ENCODE measurements at places on chromosomes 12 and 14. TPM values are rescaled to one million over a fixed set of nuclear protein-coding genes. Genes with fewer than 3 reads are reported as not detected.

DNA sequence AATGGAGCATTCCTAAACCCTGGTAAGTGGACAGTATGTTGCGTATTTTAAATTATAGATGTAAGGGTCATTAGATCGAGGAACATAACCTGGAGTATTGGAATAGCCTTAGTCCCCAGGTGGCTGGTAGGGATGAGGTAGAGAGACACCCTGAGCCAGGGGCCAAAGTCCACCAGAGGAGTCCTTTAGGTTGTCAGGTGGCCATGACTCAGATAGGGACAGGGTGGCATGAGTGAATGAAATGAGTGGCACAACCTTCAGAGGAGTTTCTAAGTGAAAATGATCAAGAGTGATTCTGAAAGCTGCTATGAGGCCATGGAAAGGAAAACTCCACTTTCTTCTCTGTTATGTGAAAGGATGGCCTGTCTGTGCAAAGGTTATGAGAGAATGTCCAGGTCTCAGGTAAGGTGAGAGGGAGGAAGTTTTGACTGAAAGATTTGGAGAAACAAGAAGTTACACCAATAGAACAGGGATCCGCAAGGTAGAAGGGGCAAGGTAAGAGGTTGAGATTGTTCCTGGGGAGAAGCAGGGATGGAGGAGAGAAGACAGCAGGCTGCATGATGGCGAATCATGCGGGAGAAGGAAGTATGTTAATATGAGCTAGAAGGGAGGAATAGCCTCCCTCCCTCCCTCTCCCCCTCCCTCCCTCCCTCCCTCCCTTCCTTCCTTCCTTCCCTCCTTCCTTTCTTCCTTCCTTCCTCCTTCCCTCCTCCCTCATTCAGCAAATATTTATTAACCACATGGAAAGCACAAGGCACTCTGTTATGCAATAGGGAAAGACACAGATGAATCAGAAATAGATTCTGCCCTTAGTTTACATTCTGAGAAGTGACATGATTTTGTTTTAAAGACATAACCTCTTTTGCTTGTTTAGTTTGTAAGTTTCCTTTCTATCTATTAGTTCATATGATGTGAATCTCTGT is 14.0 kb upstream of the RIPK3 start:
- no peaks in the 10 kb centered on the region for H3K27me3 ChIP-seq
- no peak overlapping the region for H3K4me3 ChIP-seq
- H3K4me1 ChIP-seq: peaks cover 8% of the 10 kb centered on the region
- H3K36me3 ChIP-seq: no peaks in the 10 kb centered on the region

DNA sequence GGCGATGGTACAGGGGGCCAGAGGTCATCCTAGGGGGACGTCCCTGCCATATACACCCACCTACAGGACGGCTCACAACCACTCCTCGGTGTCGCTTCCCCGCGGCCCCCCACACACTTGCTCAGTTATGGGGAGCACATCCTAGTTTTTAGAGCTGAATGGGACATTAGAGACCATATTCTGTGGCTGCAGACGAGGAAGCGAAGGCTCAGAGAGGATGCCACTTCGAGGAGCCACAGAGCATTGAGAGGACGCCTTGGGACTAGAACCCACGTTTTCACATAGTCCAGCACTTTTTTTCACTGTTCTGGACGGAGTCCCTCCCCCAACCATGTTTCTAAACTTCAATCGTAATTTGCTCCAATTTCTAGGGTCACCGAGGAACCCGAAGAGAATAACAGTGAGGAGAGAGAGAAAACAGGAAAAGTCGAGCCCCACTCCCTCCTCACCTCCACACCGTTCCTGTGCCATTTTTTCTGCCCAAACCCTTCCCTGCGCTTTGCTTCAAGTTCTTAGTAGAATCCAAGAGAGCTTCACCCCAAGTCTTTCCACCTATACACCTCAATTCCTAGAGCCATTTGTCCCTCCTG is 641 bp upstream of the ASCL1 start:
- no peak overlapping the region for H3K27ac ChIP-seq
- peaks cover 24% of the 10 kb centered on the region for H3K4me1 ChIP-seq
- DNase-seq: no peak
- H3K27me3 ChIP-seq: peaks cover 29% of the 10 kb centered on the region
- H3K36me3 ChIP-seq: no peaks in the 10 kb centered on the region

CRY1 gene
- 46.1 TPM for total RNA-seq

PAX9 gene
- 12.7 TPM for total RNA-seq

GRCh38 chr14:97517566-97518234 is 720.5 kb downstream of the VRK1 start:
- no peak overlapping the region for H3K27ac ChIP-seq
- H3K4me1 ChIP-seq: no peaks in the 10 kb centered on the region
- no peaks in the 10 kb centered on the region for H3K36me3 ChIP-seq
- H3K4me3 ChIP-seq: no peak overlapping the region
- DNase-seq: no peak

- H3K27me3 ChIP-seq: no peaks in the 10 kb centered on the region
- H3K4me3 ChIP-seq: no peak overlapping the region
- no peaks in the 10 kb centered on the region for H3K4me1 ChIP-seq
- DNase-seq: no peak
- no peaks in the 10 kb centered on the region for H3K36me3 ChIP-seq
Observed at GRCh38 chr12:91332302-91332701, 149.7 kb upstream of the DCN start.

DNA sequence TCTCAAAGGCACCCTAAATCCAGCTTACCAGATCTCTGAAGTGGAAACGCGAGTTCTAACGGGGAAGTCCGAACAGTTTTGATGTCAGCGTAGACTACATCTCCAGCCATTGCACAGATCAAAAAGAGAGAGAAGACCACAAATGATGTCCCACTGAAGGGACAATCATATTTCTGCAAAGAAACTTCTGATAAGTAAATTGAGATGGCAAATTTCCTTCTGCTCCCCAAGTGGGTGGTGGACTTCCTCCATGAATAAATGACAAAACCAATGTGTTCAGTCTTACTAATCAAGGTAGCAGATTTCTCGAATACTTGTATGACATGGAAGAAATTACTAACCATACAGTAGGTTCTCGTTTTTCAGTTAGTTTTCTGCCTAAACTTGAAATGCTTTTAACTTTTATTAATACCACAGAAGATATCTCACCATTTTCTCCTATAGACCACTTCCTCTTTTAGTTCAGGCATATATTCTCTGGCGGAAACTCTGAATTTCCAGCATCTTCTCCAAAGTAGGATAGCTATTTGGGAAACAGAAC is at the start of gene CLECL1:
TSS of gene CLECL1 (minus strand) at position 177 of the 541 bp plus-strand sequence.
- no peaks in the 10 kb centered on the region for H3K27me3 ChIP-seq
- no peak for DNase-seq
- H3K27ac ChIP-seq: no peak within 1 kb of the TSS

- H3K4me3 ChIP-seq: no peak overlapping the region
- peak; percentile 84 for DNase-seq
- no peaks in the 10 kb centered on the region for H3K27me3 ChIP-seq
- H3K27ac ChIP-seq: peak overlapping the region; percentile 97
- H3K4me1 ChIP-seq: peaks cover 50% of the 10 kb centered on the region
Observed at GRCh38 chr12:57888409-57889157, 42.1 kb upstream of the CTDSP2 start.

DNA sequence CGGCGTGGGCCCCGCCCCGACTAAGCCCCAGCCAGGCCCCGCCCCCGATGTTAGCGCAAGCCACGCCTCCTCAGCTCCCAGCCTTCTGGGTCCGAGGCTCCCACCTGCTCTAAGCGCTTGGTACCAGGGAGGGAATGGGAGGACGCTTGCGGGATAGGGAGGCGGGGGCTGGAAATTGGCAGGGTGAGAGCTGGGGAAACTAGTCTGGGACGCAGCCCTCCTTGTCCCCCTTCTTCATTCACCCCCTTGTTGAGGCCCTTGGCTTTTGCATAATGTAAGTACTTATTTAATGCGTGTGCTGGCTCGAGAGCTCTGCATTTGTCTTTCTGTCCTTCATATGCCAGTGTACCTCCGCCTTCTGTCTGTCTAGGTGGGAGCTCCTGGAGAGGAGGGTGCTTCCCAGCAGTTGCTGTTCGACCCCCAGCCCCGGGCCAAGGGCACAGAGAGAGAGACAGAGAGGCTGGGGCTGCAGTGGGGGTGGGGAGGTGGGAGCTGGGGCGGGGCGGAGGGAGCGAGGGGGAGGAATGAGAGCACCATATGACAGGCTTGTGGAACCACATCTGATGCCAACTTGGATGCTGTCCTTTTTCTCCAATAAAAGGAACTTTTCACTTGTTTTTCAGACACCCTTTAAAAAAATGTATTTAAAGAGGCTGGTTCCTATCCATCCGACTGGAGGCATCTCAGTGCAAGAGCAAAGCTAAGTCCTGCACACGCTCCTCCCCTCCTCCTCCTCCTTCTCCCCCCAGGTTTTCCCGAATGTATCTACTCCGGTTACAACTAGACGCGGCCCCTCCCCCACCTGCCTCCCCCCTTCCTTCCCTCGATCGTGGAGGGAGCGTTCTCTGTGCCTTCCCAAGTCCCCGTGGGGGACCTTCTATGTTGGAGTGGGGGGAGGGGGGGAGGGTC is 25.6 kb upstream of the MAP1LC3B2 start:
- H3K4me3 ChIP-seq: peak overlapping the region; percentile 41
- H3K4me1 ChIP-seq: peaks cover 15% of the 10 kb centered on the region
- no peaks in the 10 kb centered on the region for H3K27me3 ChIP-seq
- DNase-seq: peak; percentile 94

GRCh38 chr14:51104467-51104866 is 9.6 kb upstream of the TRIM9 start:
- H3K4me3 ChIP-seq: no peak overlapping the region
- no peaks in the 10 kb centered on the region for H3K27me3 ChIP-seq
- DNase-seq: no peak
- no peaks in the 10 kb centered on the region for H3K36me3 ChIP-seq
- H3K4me1 ChIP-seq: no peaks in the 10 kb centered on the region

AQP5 gene
- 36.6 TPM for total RNA-seq

DNA sequence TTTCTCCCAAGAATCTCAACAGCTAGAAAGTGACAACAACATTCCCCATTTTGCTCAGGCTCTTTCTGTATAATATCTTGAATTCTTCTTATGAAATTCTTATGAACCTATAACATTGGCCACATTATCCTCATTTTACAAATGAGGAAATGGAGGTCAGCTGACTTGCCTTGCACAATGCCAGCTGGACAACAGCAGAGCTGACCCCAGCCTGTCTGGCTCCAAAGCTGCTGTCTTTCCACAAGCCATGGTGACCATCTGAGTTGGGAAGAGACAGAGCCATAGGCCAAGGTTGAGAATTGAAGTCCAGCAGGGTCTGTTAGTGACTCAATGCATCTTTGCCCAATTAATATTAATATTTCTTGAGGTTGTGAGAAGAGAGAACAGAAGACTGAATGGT is 87.3 kb downstream of the KSR2 start:
- H3K27me3 ChIP-seq: no peaks in the 10 kb centered on the region
- H3K4me1 ChIP-seq: no peaks in the 10 kb centered on the region
- H3K36me3 ChIP-seq: no peaks in the 10 kb centered on the region
- DNase-seq: no peak

DNA sequence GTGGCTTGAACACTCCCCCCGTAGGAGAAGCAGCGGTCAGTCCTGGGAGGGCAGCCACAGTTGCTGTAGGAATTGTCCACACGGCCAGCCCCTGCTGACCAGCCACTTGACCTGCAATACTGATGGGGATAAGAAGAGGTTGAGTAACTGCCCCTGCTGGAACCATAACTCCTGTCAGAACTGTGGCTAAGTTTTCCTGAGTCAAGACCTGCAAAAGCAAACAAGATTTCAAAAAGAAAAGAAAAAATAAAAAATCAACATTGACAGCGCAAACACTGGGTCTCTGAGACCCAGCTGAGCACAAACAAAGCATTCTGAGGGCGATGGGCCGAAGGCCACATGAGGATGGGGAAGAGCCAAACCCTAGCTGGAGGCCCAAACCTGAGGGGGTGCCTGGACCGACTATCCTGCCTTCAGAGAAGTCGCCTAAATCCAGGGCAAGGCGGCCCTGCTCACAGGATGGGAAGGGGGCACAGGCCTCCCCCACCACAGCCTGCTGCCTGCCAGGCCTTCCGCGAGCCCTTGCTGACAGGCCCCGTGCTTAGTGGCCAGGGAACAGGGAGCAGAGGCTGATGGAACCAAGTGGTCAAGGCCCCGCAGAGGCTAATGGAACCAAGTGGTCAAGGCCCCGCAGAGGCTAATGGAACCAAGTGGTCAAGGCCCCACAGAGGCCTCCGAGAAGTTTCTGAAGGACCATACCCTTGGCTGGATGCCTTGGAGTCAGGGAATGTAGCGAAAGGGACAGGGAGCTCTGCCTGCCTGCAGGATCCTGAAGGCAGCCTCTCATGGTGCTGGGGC is 19.1 kb downstream of the POU6F1 start:
- no peaks in the 10 kb centered on the region for H3K27me3 ChIP-seq
- no peaks in the 10 kb centered on the region for H3K4me1 ChIP-seq
- no peak for DNase-seq
- no peak overlapping the region for H3K27ac ChIP-seq

DNA sequence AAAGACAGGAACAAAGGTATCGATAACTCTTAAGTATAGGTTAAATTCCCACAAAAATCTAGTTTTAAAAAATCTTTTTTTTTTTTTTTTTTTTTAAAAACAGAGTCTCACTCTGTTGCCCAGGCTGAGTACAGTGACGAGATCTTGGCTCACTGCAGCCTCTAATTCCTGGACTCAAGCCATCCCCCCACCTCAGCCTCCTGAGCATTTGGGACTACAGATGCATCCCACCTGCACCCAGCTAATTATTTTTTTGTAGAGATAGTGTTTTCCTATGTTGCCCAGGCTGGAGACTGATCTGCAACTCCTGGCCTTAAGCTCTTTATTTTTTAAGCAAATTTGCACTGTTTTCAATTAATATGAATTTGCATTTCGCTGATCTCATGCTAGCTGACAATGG is 9.8 kb downstream of the PSEN1 start:
- no peak overlapping the region for H3K27ac ChIP-seq
- H3K4me1 ChIP-seq: no peaks in the 10 kb centered on the region
- no peak overlapping the region for H3K4me3 ChIP-seq
- no peaks in the 10 kb centered on the region for H3K27me3 ChIP-seq
- H3K36me3 ChIP-seq: peaks cover 33% of the 10 kb centered on the region
- no peak for DNase-seq

- H3K4me1 ChIP-seq: no peaks in the 10 kb centered on the region
- no peak overlapping the region for H3K27ac ChIP-seq
- H3K27me3 ChIP-seq: no peaks in the 10 kb centered on the region
- no peaks in the 10 kb centered on the region for H3K36me3 ChIP-seq
Observed at GRCh38 chr12:82029936-82030335, 270.8 kb upstream of the PPFIA2 start.

LMBR1L gene
- total RNA-seq: 66.1 TPM

ADAM21 gene
- total RNA-seq: 0.17 TPM

DNA sequence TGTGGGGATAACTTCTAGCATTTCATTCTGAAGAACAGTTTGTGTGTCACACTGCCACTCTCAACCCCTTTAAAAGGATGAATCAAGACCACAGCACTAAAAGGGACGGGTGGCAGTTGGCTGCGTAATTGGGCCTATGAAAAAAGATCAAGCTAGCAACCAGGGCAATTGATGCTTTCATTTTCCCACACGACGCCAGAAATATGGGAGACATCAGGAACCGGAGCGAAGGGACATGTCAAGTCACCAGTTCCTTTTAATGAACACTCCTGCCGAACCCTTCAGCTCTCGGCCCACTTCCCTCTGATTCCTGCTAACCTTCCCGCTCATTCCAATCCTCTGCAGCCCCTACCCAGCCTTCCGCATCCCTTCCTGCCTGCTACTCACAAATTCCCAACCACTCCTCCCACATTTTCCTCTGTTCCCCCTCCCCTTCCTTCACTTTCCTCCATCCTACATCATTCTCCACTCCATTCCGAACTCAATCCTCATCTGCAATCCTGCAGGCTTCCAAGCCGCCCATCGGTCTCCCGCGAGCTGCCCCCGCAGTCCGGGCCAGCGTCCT is 753 bp downstream of the CSRNP2 start:
- DNase-seq: no peak
- peak overlapping the region; percentile 94 for H3K27ac ChIP-seq
- H3K36me3 ChIP-seq: no peaks in the 10 kb centered on the region
- H3K4me1 ChIP-seq: peaks cover 16% of the 10 kb centered on the region
- H3K4me3 ChIP-seq: peak overlapping the region; percentile 78

- no peaks in the 10 kb centered on the region for H3K27me3 ChIP-seq
- no peak overlapping the region for H3K4me3 ChIP-seq
- H3K36me3 ChIP-seq: no peaks in the 10 kb centered on the region
- no peak for DNase-seq
Observed at GRCh38 chr12:103197725-103198388, 240.4 kb downstream of the ASCL1 start.
